Cardiac muscle cell (in vitro differentiated cells and primary cell): ENCODE measurements at places on chromosomes 16 and 17. TPM values are rescaled to one million over a fixed set of nuclear protein-coding genes. Genes with fewer than 3 reads are reported as not detected.

GRCh38 chr16:54942353-54942943 lies 11.8 kb downstream of the IRX5 start:
- H3K27me3 ChIP-seq, result peaks cover 32% of the 10 kb centered on the region
- H3K4me1 ChIP-seq, result peaks cover 18% of the 10 kb centered on the region
- no peak overlapping the region for H3K4me3 ChIP-seq
- H3K36me3 ChIP-seq, result no peaks in the 10 kb centered on the region
- no peak for DNase-seq

DNA sequence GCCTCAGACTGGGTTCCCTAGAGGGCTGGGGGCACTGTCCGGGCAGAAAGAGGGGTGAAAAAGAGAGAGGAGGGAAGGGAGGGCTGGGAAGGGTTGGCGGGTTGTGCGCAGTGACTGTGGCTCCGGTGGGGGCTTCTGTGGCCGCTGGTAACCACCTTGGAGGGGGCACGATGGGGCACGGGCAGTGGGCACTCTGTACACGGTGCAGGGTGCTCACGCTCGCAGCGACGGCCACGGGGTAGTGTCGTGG lies 588 bp downstream of the PLLP start:
- no peak for DNase-seq
- H3K27me3 ChIP-seq, result peaks cover 13% of the 10 kb centered on the region
- H3K36me3 ChIP-seq, result no peaks in the 10 kb centered on the region
- H3K27ac ChIP-seq, result no peak overlapping the region

DNA sequence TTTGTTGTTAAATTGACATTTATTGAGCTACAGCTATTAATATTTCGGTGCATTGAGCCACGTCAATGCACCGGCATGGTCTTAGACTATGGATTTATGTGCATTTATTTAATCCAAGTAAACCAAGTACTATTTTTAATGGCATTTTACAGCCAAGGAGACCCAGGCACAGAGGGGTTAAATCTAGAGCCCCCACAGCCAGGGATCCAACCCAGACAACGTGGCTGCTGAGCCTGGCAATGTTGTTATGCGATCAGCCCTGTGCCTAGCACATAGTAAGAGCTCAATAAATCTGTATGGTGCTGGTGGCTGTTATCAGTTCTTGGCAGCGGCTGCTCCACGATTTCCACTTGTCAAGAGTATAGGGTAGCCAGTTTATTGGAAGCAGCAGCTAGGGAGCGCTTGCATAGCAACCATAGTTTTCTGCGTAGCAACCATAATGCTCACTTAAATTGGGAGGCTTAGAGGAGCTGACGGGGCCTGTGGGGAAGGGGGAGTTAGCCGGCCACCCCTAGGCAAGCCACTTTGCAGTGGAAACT lies 541 bp upstream of the RBBP6 start:
- no peaks in the 10 kb centered on the region for H3K27me3 ChIP-seq
- DNase-seq, result no peak
- peak overlapping the region; percentile 56 for H3K27ac ChIP-seq
- peaks cover 21% of the 10 kb centered on the region for H3K4me1 ChIP-seq

Gene TCAP
- 61.5 and 79.1 TPM in 2 replicates for total RNA-seq

Gene EVPLL
- not detected in 2 replicates for total RNA-seq

GRCh38 chr16:19746561-19746960 lies 28.5 kb downstream of the IQCK start:
- H3K27ac ChIP-seq, result peak overlapping the region; percentile 24
- no peaks in the 10 kb centered on the region for H3K27me3 ChIP-seq

GRCh38 chr17:17900615-17901520 lies 64.1 kb upstream of the SREBF1 start:
- H3K27me3 ChIP-seq, result peaks cover 26% of the 10 kb centered on the region
- H3K4me1 ChIP-seq, result peaks cover 32% of the 10 kb centered on the region
- no peaks in the 10 kb centered on the region for H3K36me3 ChIP-seq
- H3K4me3 ChIP-seq, result no peak overlapping the region
- H3K27ac ChIP-seq, result no peak overlapping the region

Gene KRT20
- total RNA-seq, result not detected in 2 replicates

Gene KLHL10
- total RNA-seq, result 0.36 TPM in 1 of 2 replicates, not detected in the other

Gene CCL4L2
- total RNA-seq, result not detected in 2 replicates

Gene FA2H
- 0.15 and 0.18 TPM in 2 replicates for total RNA-seq

DNA sequence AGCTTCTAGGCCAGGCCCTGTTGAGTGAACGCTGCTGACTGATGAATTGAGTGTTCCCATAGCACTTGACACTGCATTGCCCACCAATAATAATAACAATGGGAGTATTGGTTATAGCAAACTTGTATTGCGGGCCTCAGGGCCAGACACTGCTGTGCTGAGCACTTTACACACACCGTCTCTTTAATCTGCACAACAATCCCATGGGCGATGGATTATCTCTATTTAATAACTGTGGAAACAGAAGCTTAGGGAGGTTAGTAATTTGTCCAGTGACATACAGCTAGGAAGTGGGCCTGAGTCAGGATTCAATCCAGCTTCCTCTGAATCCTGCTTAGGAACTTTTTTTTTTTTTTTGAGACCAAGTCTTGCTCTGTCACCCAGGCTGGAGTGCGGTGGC lies 11.2 kb downstream of the ARHGAP23 start:
- no peak for DNase-seq
- H3K27me3 ChIP-seq, result no peaks in the 10 kb centered on the region
- H3K36me3 ChIP-seq, result no peaks in the 10 kb centered on the region
- no peak overlapping the region for H3K4me3 ChIP-seq
- H3K27ac ChIP-seq, result no peak overlapping the region

- no peak for DNase-seq
- H3K27me3 ChIP-seq, result no peaks in the 10 kb centered on the region
- peaks cover 8% of the 10 kb centered on the region for H3K36me3 ChIP-seq
- peaks cover 4% of the 10 kb centered on the region for H3K4me1 ChIP-seq
- peak overlapping the region; percentile 89 for H3K4me3 ChIP-seq
- no peak overlapping the region for H3K27ac ChIP-seq
Measured at GRCh38 chr17:68248891-68249290, 1.0 kb downstream of the AMZ2 start.

Gene SLC2A4
- total RNA-seq, result 36.3 and 42.6 TPM in 2 replicates

DNA sequence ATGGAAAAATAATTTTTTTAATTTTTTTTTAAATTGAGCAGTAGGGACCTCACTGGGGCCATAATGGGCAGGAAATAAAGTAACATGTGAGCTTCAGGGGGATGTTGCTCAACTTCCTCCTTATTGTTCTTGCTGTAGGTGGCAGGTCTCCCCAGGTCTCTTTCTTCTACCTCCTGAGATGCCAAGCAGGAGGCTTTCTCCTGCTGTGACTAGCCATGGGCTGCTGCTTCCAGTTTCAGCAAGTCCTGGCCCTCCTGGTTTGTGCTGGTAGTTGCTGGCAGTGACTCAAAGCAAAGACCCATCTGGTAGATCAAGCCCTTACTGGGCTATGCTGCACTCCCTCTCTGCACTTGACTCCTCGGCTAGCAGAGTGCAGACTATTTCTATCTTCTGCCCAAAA lies 2.3 kb downstream of the DPEP2NB start:
- H3K4me3 ChIP-seq, result no peak overlapping the region
- no peak overlapping the region for H3K27ac ChIP-seq
- no peaks in the 10 kb centered on the region for H3K27me3 ChIP-seq
- no peaks in the 10 kb centered on the region for H3K4me1 ChIP-seq

- no peaks in the 10 kb centered on the region for H3K27me3 ChIP-seq
- H3K4me3 ChIP-seq, result no peak overlapping the region
- no peak overlapping the region for H3K27ac ChIP-seq
- H3K4me1 ChIP-seq, result no peaks in the 10 kb centered on the region
- H3K36me3 ChIP-seq, result no peaks in the 10 kb centered on the region
Measured at GRCh38 chr17:52207796-52208195, 49.3 kb upstream of the CA10 start.

- H3K36me3 ChIP-seq, result no peaks in the 10 kb centered on the region
- H3K27me3 ChIP-seq, result no peaks in the 10 kb centered on the region
- DNase-seq, result no peak
- H3K4me3 ChIP-seq, result no peak overlapping the region
Measured at GRCh38 chr16:24075931-24076716, 180.0 kb upstream of the CACNG3 start.

- H3K36me3 ChIP-seq, result no peaks in the 10 kb centered on the region
- H3K4me3 ChIP-seq, result no peak overlapping the region
- no peak overlapping the region for H3K27ac ChIP-seq
- DNase-seq, result no peak
Measured at GRCh38 chr16:81399909-81400308, 44.7 kb upstream of the CMIP start.

DNA sequence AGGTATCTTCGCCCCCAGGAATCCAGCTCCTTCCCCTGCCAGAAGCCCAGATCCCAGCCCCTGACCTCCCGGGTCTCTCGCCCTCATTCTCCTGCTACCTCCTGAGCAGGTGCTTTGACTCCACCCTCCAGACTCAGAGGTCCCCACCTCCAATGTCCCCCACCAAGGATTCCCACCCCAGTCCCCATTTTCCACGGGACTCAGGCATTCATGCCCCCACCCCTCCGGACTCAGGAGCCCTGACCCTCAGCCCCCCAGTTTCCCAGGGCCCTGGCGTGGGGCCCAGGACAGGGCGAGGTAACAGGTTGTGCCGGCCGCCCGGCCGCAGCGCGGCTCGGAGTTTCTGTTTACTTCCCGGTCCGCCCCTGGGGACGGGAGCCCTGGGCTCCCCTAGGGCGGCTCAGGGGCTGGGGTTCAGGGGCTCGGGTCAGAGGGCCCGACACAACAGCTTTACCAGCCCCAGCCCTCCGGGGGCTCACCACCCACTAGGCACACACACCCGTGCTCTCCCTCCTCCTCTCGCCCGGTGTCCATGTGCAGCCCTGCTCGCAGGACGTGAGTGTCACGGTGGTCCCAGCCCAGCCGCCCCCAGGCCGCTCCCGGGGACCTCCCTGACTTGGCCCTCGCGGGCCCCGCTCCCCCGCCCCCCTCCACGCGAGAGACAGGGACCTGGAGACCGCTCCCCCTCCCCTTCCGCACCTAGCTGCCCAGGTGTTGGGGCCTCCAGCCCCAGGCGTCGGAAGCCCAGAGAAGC lies 595 bp downstream of the BICDL2 start:
- H3K4me1 ChIP-seq, result no peaks in the 10 kb centered on the region
- peaks cover 86% of the 10 kb centered on the region for H3K27me3 ChIP-seq
- H3K27ac ChIP-seq, result no peak overlapping the region
- H3K36me3 ChIP-seq, result no peaks in the 10 kb centered on the region

Gene SCO1
- 56.4 and 60.4 TPM in 2 replicates for total RNA-seq

- no peak overlapping the region for H3K27ac ChIP-seq
- H3K4me3 ChIP-seq, result no peak overlapping the region
- no peaks in the 10 kb centered on the region for H3K27me3 ChIP-seq
- no peaks in the 10 kb centered on the region for H3K36me3 ChIP-seq
Measured at GRCh38 chr16:74431516-74431915, 10.2 kb upstream of the CLEC18B start.

GRCh38 chr16:18783430-18784341 lies 6.4 kb downstream of the RPS15A start:
- H3K4me1 ChIP-seq, result peaks cover 22% of the 10 kb centered on the region
- no peak overlapping the region for H3K4me3 ChIP-seq
- no peak for DNase-seq
- H3K27me3 ChIP-seq, result no peaks in the 10 kb centered on the region
- peaks cover 44% of the 10 kb centered on the region for H3K36me3 ChIP-seq
- H3K27ac ChIP-seq, result peak overlapping the region; percentile 12

DNA sequence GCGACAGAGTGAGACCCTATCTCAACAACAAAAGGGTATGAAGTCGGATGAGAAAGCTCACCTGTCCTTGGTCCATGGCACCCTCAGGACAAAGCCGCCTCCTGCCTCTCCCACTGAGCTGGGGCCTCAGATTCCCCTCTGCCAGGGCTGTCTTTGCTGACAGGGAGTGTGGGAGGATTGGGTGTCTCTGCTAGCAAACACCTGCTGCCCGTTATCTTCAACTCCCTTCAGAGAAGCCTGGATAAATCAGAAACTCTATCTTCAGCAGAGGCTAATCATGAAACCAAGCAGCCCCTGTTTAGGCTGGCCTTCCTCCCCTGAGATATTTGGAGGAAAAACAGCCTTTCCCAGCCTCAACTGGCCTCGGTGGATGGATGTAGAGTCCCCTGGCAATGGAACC lies 36.3 kb upstream of the CDH1 start:
- H3K27me3 ChIP-seq, result no peaks in the 10 kb centered on the region
- DNase-seq, result no peak
- H3K4me1 ChIP-seq, result no peaks in the 10 kb centered on the region

- no peaks in the 10 kb centered on the region for H3K27me3 ChIP-seq
- H3K27ac ChIP-seq, result no peak overlapping the region
- no peaks in the 10 kb centered on the region for H3K4me1 ChIP-seq
- H3K4me3 ChIP-seq, result no peak overlapping the region
Measured at GRCh38 chr16:31036691-31037090, 3.3 kb downstream of the STX4 start.

DNA sequence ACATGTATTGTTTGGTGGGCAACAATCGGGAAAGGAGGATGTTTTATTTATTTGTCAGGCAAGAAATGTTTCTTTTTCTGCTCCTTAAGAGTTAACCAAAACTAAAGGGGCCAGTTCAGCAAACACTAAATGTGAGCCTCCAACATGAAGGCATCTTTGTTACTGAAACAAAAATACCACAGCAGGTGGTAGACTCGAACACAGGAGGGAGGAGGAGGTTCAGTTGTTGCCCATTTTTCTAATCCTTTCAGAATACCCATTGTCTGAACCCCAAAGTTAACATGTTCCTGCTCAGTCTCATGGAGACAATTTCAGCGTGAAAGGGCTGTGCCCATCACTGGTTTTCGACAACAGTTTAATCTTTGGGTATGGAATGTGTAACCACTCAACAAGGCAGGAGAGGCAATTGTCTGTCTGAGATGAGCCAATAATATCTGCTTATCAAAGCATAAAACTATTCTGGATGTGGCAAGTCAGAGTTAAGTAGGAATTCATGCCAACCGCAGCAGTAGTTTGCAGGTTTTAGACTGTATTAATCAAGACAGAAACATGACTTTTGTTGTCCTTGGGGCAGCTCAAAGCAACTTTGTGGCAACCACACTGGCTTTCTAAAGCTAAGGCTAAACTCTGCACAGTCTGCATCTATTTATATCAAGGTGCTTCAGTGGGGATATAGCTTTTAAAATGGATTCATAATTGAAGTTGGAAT lies 211.7 kb downstream of the FTO start:
- H3K4me1 ChIP-seq, result peaks cover 56% of the 10 kb centered on the region
- no peak overlapping the region for H3K4me3 ChIP-seq
- no peak for DNase-seq
- H3K27ac ChIP-seq, result no peak overlapping the region
- H3K36me3 ChIP-seq, result no peaks in the 10 kb centered on the region

Gene TBC1D3G
- 0.32 and 3.6 TPM in 2 replicates for total RNA-seq

- H3K36me3 ChIP-seq, result no peaks in the 10 kb centered on the region
- no peak overlapping the region for H3K27ac ChIP-seq
- DNase-seq, result no peak
- H3K4me3 ChIP-seq, result no peak overlapping the region
- H3K4me1 ChIP-seq, result peaks cover 12% of the 10 kb centered on the region
Measured at GRCh38 chr16:85149776-85150175, 37.5 kb upstream of the CIBAR2 start.

Gene ULK2
- total RNA-seq, result 17.2 and 24.5 TPM in 2 replicates

Gene FOXC2
- 0.56 and 2.4 TPM in 2 replicates for total RNA-seq

- H3K27ac ChIP-seq, result peak overlapping the region; percentile 48
- no peak overlapping the region for H3K4me3 ChIP-seq
- DNase-seq, result no peak
- no peaks in the 10 kb centered on the region for H3K36me3 ChIP-seq
Measured at GRCh38 chr17:16464303-16465051, 27.5 kb downstream of the LRRC75A start.
